ENCODE measurements at places on chromosomes 12 and 14.

GRCh38 chr12:46179693-46180452 lies 89.0 kb downstream of the SLC38A1 start:
- no peak for DNase-seq

DNA sequence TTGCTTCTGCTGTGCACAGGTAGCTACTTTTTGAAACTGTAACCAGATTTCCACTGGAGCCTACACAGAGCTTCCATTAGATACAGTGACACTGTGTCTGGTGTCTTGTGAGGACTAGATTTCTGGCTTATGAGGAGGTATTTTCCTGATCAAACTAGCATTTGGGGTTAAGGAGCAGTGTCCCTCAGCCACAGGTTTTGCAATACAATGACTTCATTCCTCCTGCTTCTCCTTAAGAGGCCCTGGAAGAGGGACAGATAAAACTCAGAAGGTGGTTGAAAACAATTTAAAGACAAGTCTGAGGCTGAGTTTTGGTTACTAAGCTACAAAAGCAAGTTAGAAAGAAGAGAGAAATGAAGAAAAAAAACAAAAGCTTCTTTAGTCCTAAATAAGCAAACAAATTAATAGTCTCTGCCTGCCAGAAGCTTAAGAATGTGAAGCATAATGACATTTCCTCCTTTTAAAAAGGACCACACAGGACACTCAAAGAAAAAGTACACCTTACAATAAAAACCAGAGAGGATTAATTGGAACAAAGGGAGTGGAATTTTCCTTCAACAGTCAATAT lies 53.0 kb downstream of the PKP2 start:
- no peak for DNase-seq

DNA sequence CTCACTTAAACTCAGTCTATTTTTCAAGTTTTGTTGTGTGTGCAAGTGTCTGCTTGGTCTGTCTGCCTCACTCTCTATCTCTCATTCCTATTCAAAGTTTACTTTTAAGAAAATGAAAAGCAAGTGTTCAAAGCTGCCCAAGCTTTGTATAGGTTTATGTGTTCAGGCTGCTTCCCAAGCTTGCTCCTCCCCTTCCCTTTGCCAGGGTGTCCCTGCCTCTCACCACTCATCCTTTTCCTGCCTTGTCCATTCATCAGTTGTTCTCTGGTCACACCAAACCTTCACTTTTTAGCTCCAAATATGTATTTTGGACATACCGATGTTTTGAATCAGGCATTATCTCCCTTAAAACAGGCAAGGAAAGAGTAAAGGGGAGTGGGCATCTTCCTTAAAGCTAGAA lies 41.3 kb downstream of the STK38L start:
- no peak for DNase-seq

- DNase-seq = no peak
Measured at GRCh38 chr14:26213846-26214575, 383.8 kb downstream of the NOVA1 start.

- DNase-seq = peak; percentile 17
Measured at GRCh38 chr14:61894452-61895077, 132.3 kb downstream of the SNAPC1 start.

DNA sequence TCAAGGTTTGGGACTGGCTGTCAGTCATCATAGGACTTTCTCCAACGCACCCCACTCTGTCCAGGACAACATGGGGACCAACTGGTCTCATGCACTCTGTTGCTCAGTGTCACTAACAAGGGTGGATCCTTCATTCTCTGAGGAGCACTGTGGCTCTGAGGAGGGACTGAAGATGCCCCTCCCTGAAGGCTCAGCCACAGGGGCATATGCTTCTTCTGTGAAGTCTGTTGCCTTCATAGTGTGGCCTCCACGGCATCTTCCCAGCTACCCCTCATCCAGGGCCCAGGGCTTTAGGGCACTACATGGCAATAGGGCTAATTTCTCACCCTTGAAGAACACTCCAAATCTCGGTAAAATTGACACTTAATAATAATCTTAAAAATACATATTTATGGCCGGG lies 14.3 kb upstream of the IFI27L2 start:
- no peak for DNase-seq

DNA sequence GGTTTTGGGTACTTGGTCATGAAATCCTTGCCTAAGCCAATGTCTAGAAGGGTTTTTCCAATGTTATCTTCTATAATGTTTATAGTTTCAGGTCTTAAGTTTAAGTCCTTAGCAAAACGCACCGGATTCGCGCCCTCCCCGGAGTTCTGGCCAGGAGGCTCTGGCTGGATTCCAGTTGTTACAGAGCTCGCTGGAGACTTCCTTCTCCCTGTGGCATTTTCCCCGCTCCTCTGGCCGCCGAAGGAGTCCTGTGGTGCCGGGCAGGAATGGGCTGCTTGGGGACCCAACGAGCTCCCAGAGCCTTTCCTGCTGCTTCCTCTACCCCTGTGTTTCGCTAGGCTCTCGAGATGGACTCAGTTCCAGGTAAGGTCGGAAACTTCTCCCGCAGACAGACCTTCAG lies 335.9 kb downstream of the AEBP2 start:
- no peak for DNase-seq

- DNase-seq = no peak
Measured at GRCh38 chr12:26727482-26728204, 105.4 kb downstream of the ITPR2 start.

DNA sequence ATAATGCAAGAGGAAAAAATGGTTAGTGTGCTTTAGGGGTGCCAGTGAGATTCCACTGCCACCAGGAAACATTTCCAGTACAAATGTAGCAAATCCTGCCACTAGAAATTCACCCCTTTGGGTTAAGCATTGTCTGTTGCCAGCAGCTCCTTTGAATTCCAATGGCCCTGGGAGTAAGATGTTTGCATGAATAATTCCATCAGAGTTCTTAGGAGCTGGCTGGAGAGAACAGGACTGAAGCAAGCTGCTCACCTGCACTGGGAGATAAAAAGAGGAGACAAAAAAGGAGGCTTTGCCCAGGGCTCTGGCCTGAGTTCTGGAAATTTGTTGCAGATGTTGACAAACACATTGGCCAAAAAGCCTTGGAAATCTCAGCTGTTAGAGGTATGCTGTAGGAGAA lies 57.6 kb downstream of the HSPB8 start:
- no peak for DNase-seq

GRCh38 chr12:116074686-116075085 lies 202.8 kb downstream of the MED13L start:
- no peak for DNase-seq

DNA sequence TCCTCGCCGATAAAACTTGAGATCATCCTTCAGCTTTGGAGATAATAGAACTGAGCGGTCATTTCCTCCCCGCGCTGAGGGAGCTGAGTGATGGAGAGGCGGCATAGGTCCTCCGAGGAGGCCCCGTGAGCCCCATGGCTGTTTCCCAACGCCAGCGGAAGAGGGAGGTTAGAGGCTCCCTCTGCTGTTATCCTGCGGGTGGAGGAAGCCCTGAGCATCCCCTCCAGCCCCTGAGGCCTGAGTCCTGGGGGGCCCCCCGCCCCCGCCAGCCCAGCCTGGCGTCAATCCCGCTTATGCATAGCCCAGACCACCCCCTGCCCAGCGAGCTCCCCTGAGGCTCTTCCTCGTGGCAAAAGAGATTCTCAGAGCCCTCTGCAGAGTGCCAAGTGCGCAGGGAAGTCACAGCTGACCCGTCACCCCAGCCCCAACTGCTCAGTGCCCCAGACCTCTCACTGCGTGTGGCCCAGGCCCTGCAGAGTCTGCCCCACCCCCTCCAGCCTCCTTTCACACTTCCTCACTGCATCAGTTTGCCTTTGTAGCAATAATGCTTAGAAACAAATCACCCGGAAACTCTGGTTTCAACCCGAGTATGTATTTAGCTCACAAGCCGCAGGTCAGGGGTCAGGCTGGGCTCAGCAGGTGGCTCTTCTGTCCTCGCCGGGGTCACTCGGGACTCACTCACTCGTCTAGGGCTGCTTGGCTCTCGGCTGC lies 44.7 kb upstream of the GALNT9 start:
- no peak for DNase-seq

- DNase-seq = no peak
Measured at GRCh38 chr12:90773491-90773890, 181.5 kb downstream of the CCER1 start.

DNA sequence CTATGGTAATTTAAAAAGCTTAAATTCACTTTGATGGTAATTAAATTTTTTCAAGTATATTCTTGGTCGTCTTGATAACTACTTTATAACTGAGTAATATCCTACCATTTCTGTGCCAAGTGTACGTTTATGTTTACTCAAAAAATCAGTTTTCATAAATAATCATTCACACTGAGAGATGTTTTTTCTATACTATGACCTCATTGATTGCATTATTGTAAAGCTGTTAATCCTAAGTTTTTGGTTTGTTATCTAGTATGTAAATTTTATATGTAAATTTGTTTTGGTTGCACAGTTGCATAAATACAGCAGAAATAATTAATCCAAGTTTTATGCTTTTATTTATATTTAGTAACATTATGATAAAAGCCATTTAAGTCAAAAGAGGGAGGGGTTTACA lies 196.4 kb upstream of the PRICKLE1 start:
- no peak for DNase-seq

GRCh38 chr12:112768278-112768677 lies 23.3 kb upstream of the RPH3A start:
- DNase-seq = no peak

GRCh38 chr12:101599311-101599710 lies 4.5 kb downstream of the MYBPC1 start:
- DNase-seq = no peak

GRCh38 chr14:39033371-39033770 lies 69.7 kb downstream of the SEC23A start:
- DNase-seq = no peak

Data from GDM1 (cell line).